ENCODE measurements at places on chromosomes 16 and 17. TPM values are rescaled to one million over a fixed set of nuclear protein-coding genes. Genes with fewer than 3 reads are reported as not detected.

BICDL2 gene
- polyA plus RNA-seq = 6.0 TPM

CCL2 gene
- 165 TPM for polyA plus RNA-seq

HCFC1R1 gene
- polyA plus RNA-seq = 56.0 TPM

HOXB2 gene
- polyA plus RNA-seq = 11.1 TPM

MARCHF10 gene
- polyA plus RNA-seq = 1.1 TPM

OGFOD3 gene
- polyA plus RNA-seq = 14.1 TPM

TMEM114 gene
- polyA plus RNA-seq = 0.34 TPM

TMEM100 gene
- 6.0 TPM for polyA plus RNA-seq

ACAP1 gene
- 364 TPM for polyA plus RNA-seq

OTOA gene
- polyA plus RNA-seq = 1.3 TPM

ADAMTS18 gene
- 1.1 TPM for polyA plus RNA-seq

VASN gene
- 3.6 TPM for polyA plus RNA-seq

SPAG9 gene
- polyA plus RNA-seq = 35.6 TPM

FAM83G gene
- polyA plus RNA-seq = 7.7 TPM

ARSG gene
- 2.6 TPM for polyA plus RNA-seq

AIPL1 gene
- 0.14 TPM for polyA plus RNA-seq

ACSM2A gene
- 0.21 TPM for polyA plus RNA-seq

CD300LB gene
- polyA plus RNA-seq = 0.64 TPM

GUCY2D gene
- polyA plus RNA-seq = 0.02 TPM

ASGR1 gene
- polyA plus RNA-seq = 3.3 TPM

CDH3 gene
- polyA plus RNA-seq = 47.5 TPM

VAT1L gene
- 0.34 TPM for polyA plus RNA-seq

SRSF2 gene
- 225 TPM for polyA plus RNA-seq

LGALS9B gene
- polyA plus RNA-seq = 0.09 TPM

RGS11 gene
- polyA plus RNA-seq = 1.3 TPM

SYNGR3 gene
- 2.7 TPM for polyA plus RNA-seq

TBC1D3 gene
- polyA plus RNA-seq = not detected
